PC-9 (cell line): ENCODE measurements at places on chromosomes 12 and 14. TPM values are rescaled to one million over a fixed set of nuclear protein-coding genes. Genes with fewer than 3 reads are reported as not detected.

DNA sequence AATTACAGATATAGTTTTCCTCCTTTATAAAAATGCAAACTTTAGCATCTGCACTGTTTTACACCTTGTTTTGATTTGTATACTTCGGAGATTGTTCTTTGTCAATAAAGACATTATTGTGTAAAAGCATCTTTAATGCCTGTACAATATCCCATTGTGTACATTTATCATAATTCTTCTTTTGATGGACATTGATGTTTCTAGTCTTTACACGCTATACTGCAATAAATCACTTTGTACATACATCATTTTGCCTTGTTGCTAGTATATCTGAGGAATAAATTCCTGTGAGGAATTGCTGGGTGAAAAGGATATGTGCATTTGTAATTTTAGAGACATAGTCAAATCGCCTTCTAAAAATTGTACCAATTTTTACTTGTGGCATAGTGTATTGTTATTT lies 30.4 kb downstream of the WDR20 start:
- H3K36me3 ChIP-seq = peaks cover 22% of the 10 kb centered on the region; the same call in 1 of the 2 replicates
- no peak overlapping the region for H3K4me3 ChIP-seq
- H3K27me3 ChIP-seq = no peaks in the 10 kb centered on the region
- DNase-seq = no peak
- no peak overlapping the region for H3K27ac ChIP-seq
- 0 out of 2 replicates have a peak, but pooled peaks cover 4% of the 10 kb centered on the region for H3K4me1 ChIP-seq

Gene SCYL2
- total RNA-seq = 31.0 and 41.1 TPM in 2 replicates

- no peak for DNase-seq
- H3K4me3 ChIP-seq = no peak overlapping the region
- H3K27me3 ChIP-seq = no peaks in the 10 kb centered on the region
These were observed 649.8 kb downstream of the RPS29 start for GRCh38 chr14:48936362-48936761.

GRCh38 chr14:102985665-102986064 lies 63.2 kb downstream of the AMN start:
- H3K27me3 ChIP-seq = no peaks in the 10 kb centered on the region
- DNase-seq = no peak
- no peak overlapping the region for H3K4me3 ChIP-seq
- no peaks in the 10 kb centered on the region for H3K4me1 ChIP-seq

Gene B4GALNT1
- 15.0 and 17.9 TPM in 2 replicates for total RNA-seq

Gene SLC39A5
- total RNA-seq = 0.87 and 2.8 TPM in 2 replicates

Gene SMIM41
- 0.28 TPM in 1 of 2 replicates, not detected in the other for total RNA-seq

Gene GPRC5A
- total RNA-seq = 468 and 642 TPM in 2 replicates

- H3K27ac ChIP-seq = no peak overlapping the region
- H3K36me3 ChIP-seq = no peaks in the 10 kb centered on the region
- no peak for DNase-seq
- no peaks in the 10 kb centered on the region for H3K27me3 ChIP-seq
- no peak overlapping the region for H3K4me3 ChIP-seq
- H3K4me1 ChIP-seq = peaks cover 22% of the 10 kb centered on the region
These were observed 3.5 kb downstream of the PRPF40B start for GRCh38 chr12:49626836-49627235.

Gene KCNK13
- total RNA-seq = not detected in 2 replicates

DNA sequence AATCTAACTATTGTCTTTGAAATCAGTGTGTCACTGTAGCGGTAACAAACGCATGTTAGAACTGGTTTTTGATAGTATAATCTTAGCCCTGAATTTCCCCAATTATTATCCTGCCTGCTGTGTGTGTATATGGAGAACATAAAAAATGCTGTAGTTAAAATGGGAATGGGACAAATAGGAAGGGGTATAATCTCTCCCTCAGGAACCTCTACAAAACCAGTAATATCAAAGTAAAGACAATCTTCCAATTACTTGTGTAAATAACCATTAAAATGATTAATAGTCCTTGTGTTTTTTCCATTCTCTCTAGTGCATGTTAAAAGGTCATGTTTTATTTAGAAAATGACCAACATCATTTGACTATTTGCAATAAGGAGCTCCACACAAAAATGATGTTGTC lies 200.1 kb upstream of the TMTC1 start:
- no peak overlapping the region for H3K27ac ChIP-seq
- H3K4me3 ChIP-seq = no peak overlapping the region
- H3K4me1 ChIP-seq = no peaks in the 10 kb centered on the region
- no peak for DNase-seq
- no peaks in the 10 kb centered on the region for H3K27me3 ChIP-seq
- H3K36me3 ChIP-seq = no peaks in the 10 kb centered on the region

Gene TAS2R20
- total RNA-seq = 1.8 and 2.6 TPM in 2 replicates

- H3K36me3 ChIP-seq = no peaks in the 10 kb centered on the region
- no peaks in the 10 kb centered on the region for H3K27me3 ChIP-seq
- H3K27ac ChIP-seq = no peak overlapping the region
- no peaks in the 10 kb centered on the region for H3K4me1 ChIP-seq
- no peak for DNase-seq
These were observed 2.6 kb downstream of the SDR39U1 start for GRCh38 chr14:24439830-24440605.

Gene GPX2
- 196 and 323 TPM in 2 replicates for total RNA-seq

Gene WIF1
- total RNA-seq = not detected in 2 replicates

GRCh38 chr12:26803552-26803951 lies 29.4 kb downstream of the ITPR2 start:
- peak; percentile 25 for DNase-seq
- no peak overlapping the region for H3K4me3 ChIP-seq
- H3K27ac ChIP-seq = no peak overlapping the region

- no peak overlapping the region for H3K4me3 ChIP-seq
- no peak overlapping the region for H3K27ac ChIP-seq
- no peaks in the 10 kb centered on the region for H3K36me3 ChIP-seq
These were observed 185.9 kb upstream of the RBM19 start for GRCh38 chr12:114152066-114152465.

DNA sequence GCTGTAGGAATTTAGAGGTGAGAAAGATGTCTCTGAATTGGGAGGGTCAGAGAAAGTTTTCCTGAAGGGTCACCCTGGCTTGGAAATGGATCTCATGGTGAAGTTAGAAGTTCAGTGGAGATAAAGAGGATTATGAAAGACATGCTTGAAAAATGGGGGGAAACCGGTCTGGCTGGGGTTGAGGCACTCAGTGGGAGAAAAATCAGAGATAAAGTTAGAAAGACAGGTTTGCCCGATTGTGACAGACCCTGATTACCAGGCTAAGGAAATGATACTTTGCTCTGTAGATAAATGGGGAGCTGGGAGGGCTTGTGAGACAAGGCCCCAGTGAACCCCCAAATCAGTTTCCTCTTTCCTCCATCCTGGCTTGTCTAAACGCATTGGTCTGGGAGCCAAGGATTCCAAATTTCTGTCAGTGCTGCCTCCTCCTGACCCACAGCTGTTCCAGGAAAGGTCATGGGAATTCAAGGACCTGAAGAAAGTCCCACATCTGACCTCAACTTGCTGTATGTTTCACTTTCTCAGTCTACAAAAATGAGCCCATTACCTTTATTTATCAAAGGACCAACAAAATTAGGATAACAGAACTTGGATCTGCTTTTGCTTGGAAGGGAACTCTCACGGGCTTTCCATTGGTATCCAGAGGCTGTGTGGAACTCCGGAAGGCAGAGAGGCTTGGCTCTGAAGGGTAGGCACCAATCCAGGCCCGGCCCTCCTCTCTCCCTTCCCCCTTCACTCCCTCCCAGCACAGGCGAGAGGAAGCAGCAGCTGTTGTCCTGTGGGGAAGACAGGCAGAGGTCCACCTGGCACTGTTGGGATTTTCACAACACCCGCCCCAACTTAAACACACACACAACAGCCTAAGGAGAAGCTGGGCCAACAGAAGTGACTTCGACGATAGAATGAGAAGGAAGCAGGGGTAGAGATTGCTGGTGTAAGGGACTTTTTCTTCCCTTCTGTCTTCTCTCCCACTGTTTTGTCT lies 3.4 kb upstream of the RNASE7 start:
- no peak overlapping the region for H3K27ac ChIP-seq
- DNase-seq = peak; percentile 35
- H3K4me3 ChIP-seq = no peak overlapping the region
- H3K36me3 ChIP-seq = no peaks in the 10 kb centered on the region
- H3K27me3 ChIP-seq = no peaks in the 10 kb centered on the region; the same call in 1 of the 2 replicates

Gene NEMF
- 49.7 and 67.6 TPM in 2 replicates for total RNA-seq

DNA sequence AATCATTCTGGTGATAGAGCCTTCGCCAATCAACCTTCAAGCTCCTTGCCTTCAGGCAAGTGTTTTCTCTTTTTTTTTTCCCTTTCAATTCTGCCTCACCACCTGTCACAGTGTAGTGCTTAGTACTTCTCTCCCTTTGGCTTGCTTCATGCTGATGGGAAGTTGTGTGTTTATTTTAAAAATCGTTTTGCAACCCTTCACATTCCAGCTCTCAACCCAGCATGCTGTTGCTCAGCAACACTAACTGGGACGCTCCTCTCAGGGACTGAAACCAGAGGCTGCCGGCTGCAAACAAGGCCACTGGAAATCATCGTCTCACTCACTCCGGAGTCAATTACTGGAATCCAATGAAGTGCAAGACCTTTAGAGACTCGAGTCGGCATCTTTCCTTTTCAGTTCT lies 342.7 kb downstream of the PRKD1 start:
- DNase-seq = no peak
- H3K36me3 ChIP-seq = no peaks in the 10 kb centered on the region
- no peaks in the 10 kb centered on the region for H3K4me1 ChIP-seq
- no peak overlapping the region for H3K27ac ChIP-seq
- H3K27me3 ChIP-seq = no peaks in the 10 kb centered on the region

DNA sequence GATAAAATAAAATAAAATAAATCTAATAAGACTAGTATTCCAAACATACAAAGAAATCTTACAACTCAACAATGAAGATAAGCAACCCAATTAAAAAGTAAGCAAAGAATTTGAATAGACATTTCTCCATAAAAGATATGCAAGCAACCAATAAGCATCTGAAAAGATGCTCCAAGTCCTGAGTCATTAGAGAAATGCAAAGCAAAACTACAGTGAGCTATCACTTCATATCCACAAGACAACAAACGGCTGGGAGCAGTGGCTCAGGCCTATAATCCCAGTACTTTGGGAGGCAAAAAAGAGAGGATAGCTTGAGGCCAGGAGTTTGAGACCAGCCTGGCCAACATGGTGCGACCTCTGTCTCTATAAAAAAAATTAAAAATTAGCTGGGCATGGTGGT lies 26.8 kb downstream of the ZFYVE1 start:
- H3K27ac ChIP-seq = no peak overlapping the region
- no peaks in the 10 kb centered on the region for H3K4me1 ChIP-seq
- DNase-seq = no peak
- no peaks in the 10 kb centered on the region for H3K27me3 ChIP-seq

DNA sequence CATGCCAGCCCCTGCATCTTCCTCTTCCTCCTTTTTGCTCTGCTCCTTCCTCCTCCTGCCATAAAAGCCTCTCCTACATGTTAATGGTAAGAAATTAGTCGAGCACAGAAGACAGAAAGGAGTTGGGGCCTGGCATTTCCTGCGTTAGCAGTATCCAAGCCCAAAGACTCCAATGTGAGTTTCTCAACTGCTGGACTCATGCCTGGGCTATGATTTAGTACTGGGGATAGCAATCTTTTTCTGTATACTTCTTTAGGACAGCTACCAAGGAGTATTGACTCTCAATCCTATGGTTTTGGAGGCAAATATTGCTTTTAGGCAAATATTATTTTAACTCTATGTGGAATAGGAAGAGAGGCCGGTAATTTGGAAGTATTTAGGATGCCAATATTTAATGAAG lies 18.0 kb upstream of the SLC38A4 start:
- no peak overlapping the region for H3K27ac ChIP-seq
- H3K4me3 ChIP-seq = no peak overlapping the region
- H3K27me3 ChIP-seq = no peaks in the 10 kb centered on the region
- no peaks in the 10 kb centered on the region for H3K36me3 ChIP-seq
- DNase-seq = no peak

Gene ALG10B
- total RNA-seq = 13.1 and 14.4 TPM in 2 replicates

Gene LBHD2
- 0.52 and 0.78 TPM in 2 replicates for total RNA-seq

DNA sequence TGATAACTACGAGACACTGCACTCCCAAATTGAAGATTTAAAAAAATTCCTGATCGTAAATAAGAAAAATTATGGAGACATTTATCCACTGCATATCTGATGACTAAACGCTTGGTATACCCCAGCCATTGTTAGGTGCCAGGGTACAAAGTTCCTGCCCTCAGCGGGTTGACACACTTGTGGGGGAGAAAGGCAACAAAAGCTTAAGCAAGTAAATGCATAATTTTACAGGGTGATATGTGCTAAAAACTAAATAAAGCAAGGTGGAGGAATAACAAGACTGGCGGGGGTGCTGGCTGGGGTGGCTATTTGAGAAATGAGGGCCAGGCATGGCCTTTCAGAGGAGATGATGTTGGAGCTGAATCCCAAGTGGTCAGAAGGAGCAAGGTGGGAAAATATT lies 25.0 kb downstream of the BICD1 start:
- H3K4me1 ChIP-seq = peaks cover 16% of the 10 kb centered on the region
- DNase-seq = no peak
- no peaks in the 10 kb centered on the region for H3K27me3 ChIP-seq
- H3K27ac ChIP-seq = no peak overlapping the region
- no peaks in the 10 kb centered on the region for H3K36me3 ChIP-seq
- H3K4me3 ChIP-seq = no peak overlapping the region

- H3K4me3 ChIP-seq = no peak overlapping the region
- no peaks in the 10 kb centered on the region for H3K27me3 ChIP-seq
- no peaks in the 10 kb centered on the region for H3K4me1 ChIP-seq
- peak; percentile 8 for DNase-seq
- no peak overlapping the region for H3K27ac ChIP-seq
- no peaks in the 10 kb centered on the region for H3K36me3 ChIP-seq
These were observed 22.3 kb downstream of the MSRB3 start for GRCh38 chr12:65300679-65301349.

GRCh38 chr14:102220031-102220430 lies 80.3 kb downstream of the WDR20 start:
- H3K27me3 ChIP-seq = no peaks in the 10 kb centered on the region
- H3K4me3 ChIP-seq = no peak overlapping the region
- no peak overlapping the region for H3K27ac ChIP-seq
- peaks cover 4% of the 10 kb centered on the region; the same call in 1 of the 2 replicates for H3K36me3 ChIP-seq
- DNase-seq = no peak
- peaks cover 19% of the 10 kb centered on the region for H3K4me1 ChIP-seq

GRCh38 chr12:27388650-27389049 lies 56.0 kb downstream of the BMAL2 start:
- no peak overlapping the region for H3K4me3 ChIP-seq
- no peak for DNase-seq
- H3K4me1 ChIP-seq = peaks cover 3% of the 10 kb centered on the region; the same call in 1 of the 2 replicates

GRCh38 chr12:57722716-57723629 lies 15.6 kb downstream of the AGAP2 start:
- H3K27me3 ChIP-seq = no peaks in the 10 kb centered on the region
- no peak overlapping the region for H3K4me3 ChIP-seq
- H3K4me1 ChIP-seq = no peaks in the 10 kb centered on the region
- no peak for DNase-seq

Gene ACRBP
- 4.2 and 6.1 TPM in 2 replicates for total RNA-seq

Gene IRAK3
- total RNA-seq = 0.07 TPM in 1 of 2 replicates, not detected in the other

Gene SERPINA10
- not detected in 2 replicates for total RNA-seq

DNA sequence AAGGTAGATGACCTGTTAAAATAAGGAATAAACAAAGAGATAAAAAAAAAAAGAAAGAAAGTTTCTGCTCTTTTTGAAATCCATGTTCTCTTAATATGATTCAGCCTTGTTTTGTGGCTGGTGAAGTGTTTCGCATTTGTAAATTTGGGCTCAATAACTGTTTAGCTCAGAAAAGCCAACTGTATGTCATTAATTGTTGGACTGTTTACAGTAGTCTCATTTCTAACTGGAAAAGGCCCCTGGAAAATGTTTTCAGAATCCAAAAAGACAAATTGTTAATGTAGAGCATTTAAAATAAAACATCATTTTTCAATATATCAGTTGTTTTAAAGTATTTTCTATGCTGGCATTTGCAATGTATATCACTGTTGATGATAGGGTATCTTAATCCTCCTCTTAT lies 47.4 kb upstream of the DYRK2 start:
- no peaks in the 10 kb centered on the region for H3K27me3 ChIP-seq
- no peaks in the 10 kb centered on the region for H3K36me3 ChIP-seq
- no peak for DNase-seq
- peaks cover 2% of the 10 kb centered on the region; the same call in 1 of the 2 replicates for H3K4me1 ChIP-seq
- H3K4me3 ChIP-seq = no peak overlapping the region
- H3K27ac ChIP-seq = no peak overlapping the region
